ENCODE measurements at places on chromosomes 1 and 21.

GRCh38 chr1:229325853-229326487 lies 16.9 kb downstream of the CCSAP start:
- no peak for DNase-seq

DNA sequence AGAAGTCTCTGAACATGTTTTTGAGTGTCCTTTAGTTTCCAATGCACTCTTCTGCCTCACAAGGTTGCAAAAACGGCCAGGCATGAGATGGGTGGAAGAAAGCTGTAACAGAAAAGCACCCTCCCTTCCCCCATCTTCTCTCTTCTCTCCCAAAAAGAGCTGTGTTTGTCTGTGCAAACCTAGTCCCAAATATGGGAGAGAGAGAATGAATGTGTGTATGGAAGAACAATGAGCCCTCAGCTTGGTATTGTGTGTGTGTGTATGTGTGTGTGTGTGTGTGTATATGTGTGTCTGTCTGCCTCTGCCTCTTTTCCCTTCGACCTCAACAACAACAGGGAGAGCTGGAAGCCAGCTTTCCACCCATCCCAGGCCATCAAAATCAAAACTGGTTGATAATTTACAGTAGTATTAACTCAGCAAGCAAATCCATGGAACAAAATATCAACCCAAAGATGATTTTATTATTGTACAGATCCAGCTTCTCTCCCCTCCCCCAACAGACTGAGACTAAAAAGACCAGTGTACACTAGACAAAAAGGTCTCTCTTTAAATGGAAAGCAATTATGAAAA lies 1.8 kb downstream of the RERE start:
- peak; percentile 35 for DNase-seq

DNA sequence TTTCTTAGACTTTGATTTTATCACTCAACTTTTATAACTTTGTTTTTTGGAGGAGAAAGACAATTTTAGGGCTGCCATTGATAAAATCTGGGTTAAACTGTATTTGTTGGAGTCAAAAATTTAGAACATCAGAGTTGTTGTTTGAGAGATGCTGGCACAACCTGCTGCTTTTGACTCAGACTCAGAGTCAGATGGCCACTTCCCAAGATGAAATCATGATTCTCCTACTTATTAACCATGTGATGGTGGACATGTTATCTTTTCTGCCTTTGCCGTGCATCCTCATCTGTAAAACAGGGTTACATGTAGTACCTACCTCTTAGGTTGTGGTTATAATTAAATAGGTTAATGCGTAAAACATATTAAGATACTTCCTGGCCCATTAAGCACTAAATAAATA lies 71.2 kb downstream of the PLA2G4A start:
- no peak for DNase-seq

- DNase-seq = no peak
Observed at GRCh38 chr1:12696658-12697057, 19.3 kb upstream of the AADACL3 start.

DNA sequence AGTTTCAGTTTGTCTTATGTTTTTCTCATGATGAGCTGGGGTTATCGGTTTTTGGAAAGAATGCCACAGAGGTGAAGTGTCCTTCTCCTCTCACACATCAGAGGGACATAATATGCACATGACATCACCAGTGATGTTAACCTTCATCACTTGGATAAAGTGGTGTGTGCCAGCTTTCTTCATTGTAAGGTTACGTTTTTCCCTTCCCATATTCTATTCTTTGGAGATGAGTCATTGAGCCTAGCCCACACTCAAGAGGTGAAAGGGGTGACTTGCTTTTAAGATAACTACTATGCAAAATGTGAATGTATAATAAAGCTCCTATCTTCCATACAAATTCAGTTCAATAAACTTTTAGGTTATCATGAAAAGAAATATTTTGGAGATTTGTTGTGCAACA lies 36.7 kb upstream of the MAGI3 start:
- no peak for DNase-seq

DNA sequence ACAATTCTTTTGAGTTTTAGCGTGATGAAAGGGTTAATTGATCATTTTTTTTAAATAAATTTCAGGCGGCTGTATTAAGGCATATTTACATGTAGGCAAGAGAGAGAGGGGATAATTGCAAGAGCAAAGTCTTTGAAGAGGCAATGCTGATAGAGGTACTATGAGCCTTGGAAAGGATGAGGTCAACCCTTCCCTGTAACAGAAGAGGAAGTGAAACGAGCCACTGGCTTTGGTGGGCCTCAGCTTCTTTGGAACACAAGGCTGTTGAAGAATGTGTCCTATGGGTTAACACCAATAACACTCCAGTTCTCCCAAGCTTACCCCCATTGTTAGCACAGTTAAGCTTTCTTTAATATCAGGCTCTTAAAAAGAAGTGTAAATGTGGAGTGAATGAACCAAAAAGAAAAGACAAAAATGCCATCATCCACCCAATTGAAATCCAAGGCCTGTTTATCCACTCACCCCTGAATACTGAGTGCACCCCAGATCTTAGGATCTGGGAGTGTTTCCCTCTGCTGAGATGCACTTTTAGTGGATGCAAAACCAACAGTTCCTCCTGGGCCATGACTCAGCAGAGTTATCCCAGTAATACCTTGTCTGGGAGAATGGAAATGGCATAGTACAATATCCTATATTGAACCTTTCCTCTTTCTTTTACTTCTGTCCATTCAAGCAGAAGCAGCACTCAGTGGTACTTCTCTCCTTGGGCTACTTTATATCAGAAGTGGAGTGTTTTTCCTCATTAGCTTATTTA lies 216.4 kb downstream of the SLC44A5 start:
- DNase-seq = no peak

GRCh38 chr1:56922070-56922469 lies 43.7 kb downstream of the C8B start:
- DNase-seq = no peak

- DNase-seq = no peak
Observed at GRCh38 chr1:15753776-15754175, 4.8 kb upstream of the FBLIM1 start.

- DNase-seq = no peak
Observed at GRCh38 chr1:12656575-12656974, 12.7 kb downstream of the AADACL4 start.

DNA sequence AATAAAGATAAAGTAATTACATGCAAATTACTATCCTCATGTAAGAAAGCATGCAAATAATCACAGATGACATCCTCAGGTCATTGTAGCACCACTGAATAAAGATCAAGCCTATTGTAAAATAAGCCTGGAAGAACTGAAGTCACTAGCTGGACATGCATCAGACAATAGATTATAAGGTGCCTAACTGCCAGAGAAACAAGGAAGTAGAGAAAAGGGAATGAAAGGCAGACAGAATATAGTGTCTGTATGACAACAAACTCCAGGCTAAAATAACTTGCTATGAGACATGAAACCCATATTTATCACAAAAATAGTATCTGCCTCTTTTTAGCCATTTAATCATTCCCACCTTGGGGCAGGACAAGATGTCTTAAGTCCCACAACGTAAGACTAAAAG lies 108.7 kb downstream of the ENAH start:
- peak; percentile 86 for DNase-seq

GRCh38 chr21:33686386-33686785 lies 44.1 kb downstream of the ITSN1 start:
- no peak for DNase-seq

GRCh38 chr1:233361876-233362275 lies 34.4 kb downstream of the MAP3K21 start:
- no peak for DNase-seq

DNA sequence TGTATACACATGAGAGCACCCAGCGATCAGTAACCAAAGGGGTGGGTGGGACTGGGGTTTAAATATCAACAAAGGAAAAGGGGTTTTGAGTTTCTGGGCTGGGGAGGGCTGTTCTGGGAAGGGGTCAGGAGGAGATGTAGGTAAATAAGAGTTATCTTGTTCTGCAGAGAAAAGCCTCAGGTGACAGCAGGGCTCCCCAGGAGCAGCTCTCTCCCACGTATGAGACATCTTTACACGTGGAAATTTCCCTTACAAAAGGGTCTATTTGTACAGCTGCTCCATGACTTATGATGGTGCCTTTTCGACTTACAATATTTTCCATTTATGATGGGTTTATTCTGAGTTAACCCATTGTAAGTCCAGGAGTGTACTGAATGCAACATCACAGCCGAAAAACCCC lies 16.3 kb upstream of the PADI2 start:
- peak; percentile 75 for DNase-seq

GRCh38 chr1:232334811-232335210 lies 295.1 kb downstream of the SIPA1L2 start:
- no peak for DNase-seq

DNA sequence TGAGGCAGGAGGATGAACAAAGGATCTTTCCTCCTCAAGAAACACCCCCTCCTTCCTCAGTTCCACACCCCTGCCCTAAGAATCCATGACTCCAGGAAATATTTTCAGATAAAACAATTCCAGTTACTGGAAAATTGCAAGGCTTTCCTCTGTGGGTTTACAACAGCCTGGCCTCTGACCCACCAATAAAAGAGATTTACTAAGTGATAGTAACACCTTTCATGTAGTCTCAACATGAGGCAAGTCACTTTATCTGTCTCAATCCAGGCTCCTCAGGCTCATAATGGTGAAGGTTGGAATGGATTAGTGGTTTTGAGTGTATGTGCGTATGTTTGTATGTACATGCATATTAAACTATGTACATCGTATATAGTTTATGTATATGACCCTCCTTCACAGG lies 71.4 kb upstream of the PPP2R5A start:
- DNase-seq = no peak

DNA sequence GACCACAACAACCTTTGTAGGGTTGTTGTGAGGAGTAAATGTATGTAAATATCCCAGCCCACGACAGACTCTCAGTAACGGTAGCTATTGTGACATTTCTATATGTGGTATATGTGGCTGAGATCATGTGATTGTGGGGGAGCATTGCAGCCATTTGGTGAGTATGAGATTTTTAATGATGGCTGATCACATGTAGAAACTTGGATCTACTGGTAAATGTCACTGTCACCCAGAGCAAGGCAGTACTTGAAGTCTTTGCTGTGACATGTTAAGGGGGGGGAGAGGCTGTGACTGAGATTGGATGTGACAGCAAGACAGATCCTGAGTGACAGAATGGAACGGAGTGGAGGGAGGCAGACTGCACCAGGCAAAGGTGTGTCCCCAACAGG lies 23.9 kb upstream of the MEF2D start:
- DNase-seq = no peak

DNA sequence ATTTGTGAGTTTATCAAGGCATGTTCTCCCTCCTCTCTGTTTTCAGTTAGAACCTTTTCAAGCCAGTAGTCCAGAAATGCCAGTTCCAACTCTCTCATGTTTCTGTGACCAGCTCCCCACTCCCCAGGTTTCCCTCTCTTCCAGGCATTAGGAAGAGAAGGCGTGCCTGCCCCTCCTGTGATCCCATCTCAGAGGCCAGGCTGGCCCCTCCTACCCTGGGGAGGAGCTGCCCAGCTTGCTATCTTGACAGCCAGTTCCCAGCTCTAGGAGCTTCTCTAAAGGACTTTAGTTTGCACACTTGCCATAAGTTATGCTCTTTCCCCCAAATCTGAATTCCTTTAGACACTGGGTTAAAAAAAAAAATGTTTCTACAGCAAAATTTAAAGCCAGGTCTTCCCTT lies 8.9 kb downstream of the HYI start:
- no peak for DNase-seq

DNA sequence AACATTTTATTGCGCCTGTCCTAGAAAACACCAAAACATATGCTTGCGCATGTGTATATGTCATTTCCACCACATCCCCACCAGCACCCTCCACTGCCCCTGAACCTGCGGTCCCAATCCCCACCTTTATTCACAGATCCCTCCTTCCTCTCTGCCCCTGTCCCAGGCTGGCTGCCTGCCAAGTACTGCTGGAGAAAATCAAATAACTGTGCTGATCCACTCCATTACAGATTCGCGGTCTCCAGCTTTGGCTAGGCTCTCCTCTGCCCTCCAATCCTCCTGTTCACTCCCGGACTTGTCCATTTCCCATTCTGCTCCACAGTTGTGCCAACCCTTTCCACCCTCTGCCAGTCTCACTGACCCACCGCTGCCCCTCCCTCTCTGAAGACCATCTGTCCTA lies 59.3 kb upstream of the GJB5 start:
- DNase-seq = no peak

- no peak for DNase-seq
Observed at GRCh38 chr1:10624256-10625050, 149.7 kb downstream of the PEX14 start.

DNA sequence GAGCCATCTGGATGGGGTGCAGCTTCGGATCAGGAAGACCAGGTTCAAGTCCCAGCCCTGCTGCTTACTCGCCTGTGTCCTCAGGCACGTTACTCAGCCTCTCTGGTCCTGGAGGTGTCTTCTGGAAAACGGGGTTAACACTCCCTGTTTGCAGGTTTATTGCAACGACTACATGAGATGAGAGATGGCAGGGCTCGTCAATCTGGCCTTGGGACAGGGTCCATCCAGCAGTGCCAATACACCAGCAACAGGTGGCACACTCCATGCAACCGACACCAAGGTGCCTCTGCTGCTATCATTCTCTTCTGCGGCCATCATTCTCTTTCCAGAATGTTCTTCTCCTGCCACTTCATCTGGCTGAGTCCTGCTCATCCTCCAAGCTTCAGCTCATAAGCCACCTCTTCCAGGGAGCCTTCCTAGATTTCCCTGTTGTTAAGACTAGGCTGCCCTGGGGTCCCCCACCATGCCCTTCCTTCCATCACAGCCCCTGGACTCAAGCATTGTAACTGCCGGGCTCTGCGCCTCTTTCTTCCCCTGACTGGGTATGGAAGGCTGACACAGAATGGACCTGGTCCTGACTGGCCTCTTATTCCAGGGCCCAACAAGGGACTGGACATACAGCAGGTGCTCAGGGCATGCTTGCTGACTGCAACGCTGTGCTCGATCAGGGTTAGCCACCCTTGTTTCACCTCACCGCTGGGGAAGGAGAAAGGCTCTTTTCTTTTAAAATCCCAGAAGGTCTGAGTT lies 87.4 kb downstream of the DMRTB1 start:
- no peak for DNase-seq

DNA sequence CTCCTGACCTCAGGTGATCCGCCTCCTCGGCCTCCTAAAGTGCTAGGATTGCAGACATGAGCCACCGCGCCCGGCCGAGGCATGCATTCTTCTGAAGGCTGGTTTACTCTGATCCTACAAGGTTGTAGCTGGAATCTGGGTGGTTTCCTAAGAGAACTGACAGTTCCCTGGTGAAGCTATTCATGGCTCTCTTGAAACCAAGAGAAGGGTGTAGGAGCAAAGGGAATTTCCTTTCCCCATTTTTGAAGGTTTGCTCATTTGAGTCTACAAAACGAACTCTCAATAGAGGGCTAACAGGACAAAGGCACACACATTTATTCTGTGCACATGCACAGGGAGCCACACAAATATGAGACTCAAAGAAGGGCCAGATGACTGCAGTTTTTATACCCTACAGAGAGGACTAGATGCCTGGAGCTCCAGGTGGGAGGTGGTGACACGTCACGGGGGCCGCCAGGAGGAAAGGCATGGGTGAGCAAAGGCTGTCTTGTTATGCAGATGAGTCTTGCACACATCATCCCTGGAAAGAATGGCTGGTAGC lies 49.5 kb upstream of the ERRFI1 start:
- DNase-seq = no peak

DNA sequence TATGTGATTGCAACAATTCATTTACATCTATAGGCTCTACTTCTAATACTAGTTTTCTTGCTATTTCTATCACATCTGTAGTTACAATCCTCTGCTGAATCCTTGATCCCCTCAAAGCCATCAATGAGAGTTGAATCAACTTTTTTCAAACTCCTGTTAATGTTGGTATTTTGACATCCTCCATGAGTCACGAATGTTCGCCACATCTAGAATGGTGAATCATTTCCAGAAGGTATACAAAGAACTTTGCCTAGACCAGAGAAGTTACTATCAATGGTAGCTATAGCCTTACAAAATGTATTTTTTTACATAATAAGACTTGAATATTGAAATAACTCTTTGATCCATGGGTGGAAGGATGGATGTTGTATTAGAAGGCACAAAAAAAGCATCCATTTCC lies 110.0 kb downstream of the AMY1C start:
- no peak for DNase-seq
